ENCODE measurements at places on chromosomes 6 and 20.

DNA sequence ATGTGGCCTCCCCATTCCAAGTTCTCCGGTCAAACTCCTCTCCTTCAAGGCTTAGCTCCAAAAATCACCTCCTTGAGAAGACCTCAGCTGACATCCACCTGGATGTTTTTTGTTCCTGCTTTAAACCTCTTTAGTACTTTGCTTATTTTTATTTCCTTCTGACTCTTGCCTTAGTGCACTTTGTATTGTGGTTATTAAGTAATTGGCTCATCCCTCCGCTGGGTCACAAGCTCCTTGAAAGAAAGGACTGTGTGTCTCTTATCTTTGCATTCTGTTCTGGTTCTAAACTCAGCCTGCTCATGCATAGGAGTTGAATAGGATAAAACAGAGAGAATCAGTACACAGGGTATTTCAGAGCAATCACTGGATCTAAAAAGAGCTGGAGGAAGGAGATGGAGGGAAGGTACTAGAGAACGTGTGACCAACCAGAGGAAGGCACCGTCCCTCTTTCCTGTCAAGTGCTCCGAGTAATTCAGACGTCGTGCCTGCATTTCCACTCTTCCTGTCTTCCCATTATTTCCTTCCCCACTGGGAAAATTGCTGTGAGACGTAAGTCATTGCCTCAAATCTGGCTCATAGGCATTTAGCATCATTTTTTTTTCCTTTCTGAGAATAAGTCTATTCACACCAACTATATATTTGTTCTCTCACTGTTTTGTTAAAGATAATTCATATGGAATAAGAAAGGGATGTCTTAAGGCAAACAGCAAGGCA is 59.7 kb upstream of the GLP1R start:
- DNase-seq, result no peak

GRCh38 chr20:3890999-3891929 is 2.1 kb downstream of the PANK2 start:
- DNase-seq, result no peak

GRCh38 chr20:1846341-1846740 is 48.9 kb upstream of the SIRPA start:
- DNase-seq, result no peak

- peak; percentile 19 for DNase-seq
Measured at GRCh38 chr6:90584636-90585255, 2.1 kb downstream of the MAP3K7 start.

DNA sequence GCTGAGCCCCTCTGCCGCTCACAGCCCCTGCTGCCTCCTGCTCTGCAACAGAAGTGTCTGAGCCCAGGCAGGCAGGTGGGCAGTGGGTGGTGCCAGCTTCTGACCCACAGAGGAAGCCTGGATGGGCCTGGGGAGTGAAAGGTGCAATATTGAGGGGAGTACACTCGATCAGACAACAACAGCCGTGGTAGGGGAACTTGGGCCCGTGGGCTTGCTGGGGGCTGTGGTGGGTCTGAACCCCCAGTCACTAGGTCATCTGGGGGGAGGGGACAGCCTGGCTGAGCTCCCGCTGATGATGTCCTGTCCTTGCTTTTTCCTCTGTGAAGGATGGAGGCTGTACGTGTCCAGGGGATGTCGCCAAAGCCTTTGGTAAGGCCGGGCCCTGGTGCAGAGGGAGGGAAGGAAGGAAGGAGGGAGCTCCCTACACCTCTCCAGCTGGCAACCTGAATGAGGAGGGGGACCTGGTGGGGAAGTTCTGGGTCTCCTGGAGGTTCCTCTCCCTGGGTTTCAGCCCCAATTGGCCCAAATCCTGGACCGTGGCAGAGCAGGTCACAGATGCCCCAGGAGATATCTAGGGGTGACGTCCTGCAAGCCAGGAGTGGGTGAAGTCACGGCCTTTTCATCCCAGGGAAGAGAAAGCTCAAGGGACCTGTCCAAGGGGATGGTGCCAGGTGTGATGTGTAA is 47.2 kb downstream of the GMPR start:
- no peak for DNase-seq

- DNase-seq, result no peak
Measured at GRCh38 chr6:28772480-28773381, 151.1 kb downstream of the TRIM27 start.

DNA sequence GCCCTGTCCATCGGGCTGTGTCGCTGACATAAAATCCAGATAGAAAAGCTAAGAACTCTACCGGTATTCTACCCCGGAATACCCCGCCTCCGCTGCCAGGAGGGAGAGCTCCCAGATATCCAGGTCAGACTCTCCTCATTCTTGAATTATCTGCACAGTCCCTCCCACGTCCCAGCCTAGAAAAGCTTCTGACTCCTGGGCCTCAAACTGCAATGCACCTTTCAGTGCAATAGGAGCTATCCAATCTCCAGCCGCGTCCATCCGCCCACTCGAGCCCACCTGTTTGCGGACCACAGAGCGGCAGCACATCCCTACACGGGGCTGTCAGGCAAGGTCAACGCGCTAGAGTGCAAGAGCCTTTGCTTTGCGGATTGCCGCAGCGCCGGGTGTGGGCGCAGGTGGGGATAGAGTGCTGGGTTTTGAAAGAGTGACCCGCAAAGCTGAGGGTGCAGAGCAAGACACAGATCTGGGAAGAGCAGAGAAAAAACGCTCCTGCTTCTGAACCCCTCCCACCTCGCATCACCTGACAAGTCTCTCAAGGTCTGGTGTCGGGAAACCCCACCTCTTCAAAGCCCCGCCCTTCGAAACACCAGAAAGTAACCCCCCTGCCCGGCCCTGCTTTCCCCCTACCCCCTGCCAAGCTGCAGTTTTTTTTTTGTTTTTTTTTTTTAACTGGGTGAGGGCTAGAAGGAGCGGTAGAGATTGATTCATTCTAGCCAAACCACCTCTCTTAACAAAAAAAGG is 1.3 kb downstream of the TAPBP start:
- DNase-seq, result no peak

- no peak for DNase-seq
Measured at GRCh38 chr6:167475947-167476346, 151.1 kb downstream of the TTLL2 start.

DNA sequence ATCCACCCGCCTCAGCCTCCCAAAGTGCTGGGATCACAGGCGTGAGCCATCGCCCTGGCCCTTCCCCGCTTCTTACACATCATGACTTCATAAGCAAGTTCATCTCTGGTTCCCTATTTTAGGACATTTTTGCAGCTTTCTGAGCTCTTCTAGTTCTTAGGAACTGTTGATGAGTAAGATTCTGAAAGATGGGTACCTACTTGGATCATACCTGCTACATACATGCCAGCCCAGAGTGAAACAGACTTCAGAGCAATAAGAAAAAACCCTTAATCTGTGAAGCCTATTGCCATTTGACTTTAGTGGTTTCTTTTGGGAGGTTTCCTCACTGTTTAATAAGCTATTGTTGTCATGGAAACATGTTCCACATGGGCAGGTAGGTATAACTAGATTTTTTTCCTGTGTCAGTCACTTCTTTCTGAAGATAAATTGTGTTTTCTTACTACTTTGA is 27.9 kb upstream of the TMEM217 start:
- no peak for DNase-seq

All from non-pigmented ciliary epithelial cell (primary cell).